NCI-H2107 (cell line): ENCODE measurements at places on chromosomes 11 and 22.

- no peak for DNase-seq
Measured at GRCh38 chr11:93603225-93604007, 58.1 kb upstream of the CEP295 start.

DNA sequence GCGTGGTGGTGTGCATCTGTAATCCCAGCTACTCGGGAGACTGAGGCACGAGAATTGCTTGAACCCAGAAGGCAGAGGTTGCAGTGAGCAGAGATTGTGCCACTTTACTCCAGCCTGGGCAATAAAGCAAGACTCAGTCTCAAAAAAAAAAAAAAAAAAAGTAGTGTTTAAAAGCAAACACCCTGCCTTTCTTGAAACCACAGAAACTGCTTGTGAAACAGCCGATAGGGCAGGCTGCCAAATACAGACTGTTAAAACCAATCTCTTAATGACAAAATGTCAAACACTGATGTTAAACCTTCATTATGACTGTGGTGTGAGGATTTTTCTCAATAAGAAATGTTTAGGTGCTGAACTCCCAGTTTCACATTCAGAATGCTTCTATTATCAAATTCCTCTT lies 27.3 kb downstream of the MARK2 start:
- DNase-seq: peak; percentile 38

DNA sequence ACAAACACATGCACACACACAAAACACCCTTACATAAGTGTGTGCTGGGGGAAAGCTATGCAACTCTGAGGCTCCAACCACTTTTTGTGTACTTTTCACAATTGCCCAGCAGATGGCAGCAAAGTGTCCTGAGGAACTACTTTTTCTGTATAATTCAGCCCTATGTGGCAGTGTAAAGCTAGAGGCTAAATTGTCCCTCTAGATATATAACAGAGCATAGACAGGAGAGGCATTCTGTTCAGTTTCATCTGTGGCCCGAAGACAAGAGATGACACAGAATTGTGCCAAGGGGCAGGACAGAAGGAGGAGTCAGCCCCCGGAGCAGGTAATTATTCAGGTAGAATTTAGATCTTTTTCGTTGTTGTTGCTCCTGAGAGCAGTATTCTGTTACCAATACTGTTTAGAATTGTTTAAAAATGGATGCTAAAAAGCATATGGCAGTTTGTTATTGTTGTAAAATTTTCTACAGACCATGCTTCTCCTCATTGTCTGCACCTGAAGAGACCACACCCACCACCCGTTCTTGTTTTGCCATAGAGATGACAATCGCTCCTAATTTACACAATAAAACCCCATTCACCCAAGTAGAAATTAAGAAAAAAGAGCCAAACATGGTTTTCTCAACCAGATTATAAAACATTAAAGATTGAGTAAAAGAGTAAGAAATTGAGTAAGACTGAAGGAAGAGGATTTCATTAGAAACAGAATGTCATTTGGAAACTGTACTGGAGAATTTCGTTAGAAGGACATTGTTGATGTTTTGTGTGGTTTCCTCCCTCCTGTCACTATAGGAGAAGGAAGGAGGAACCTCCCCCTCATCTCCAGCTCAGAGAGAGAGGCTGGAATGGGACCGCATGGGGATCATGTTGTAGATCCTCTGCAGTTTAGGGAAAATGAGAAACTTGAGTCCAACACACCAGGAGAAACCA lies 14.5 kb upstream of the MS4A7 start:
- peak; percentile 38 for DNase-seq

DNA sequence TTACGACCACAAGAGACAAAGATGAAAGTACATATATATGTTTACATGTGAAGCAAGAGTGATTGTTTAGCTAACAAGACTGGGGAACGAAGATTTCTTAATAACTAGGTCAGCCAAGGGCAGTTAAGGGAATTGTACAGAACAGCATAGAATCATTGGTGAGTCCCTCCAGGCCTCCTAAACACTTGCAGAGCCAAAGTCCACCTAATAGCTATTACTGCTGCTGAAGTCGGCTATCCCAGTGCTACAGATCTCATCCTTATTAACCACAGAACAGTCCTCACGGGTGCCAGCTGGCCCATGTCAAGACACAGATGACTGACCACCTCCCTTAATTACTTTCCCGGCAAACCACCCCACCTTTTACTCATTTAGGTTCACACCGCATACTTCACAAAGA lies 68.5 kb upstream of the OPCML start:
- no peak for DNase-seq

GRCh38 chr11:133681901-133682300 lies 149.6 kb upstream of the OPCML start:
- no peak for DNase-seq

DNA sequence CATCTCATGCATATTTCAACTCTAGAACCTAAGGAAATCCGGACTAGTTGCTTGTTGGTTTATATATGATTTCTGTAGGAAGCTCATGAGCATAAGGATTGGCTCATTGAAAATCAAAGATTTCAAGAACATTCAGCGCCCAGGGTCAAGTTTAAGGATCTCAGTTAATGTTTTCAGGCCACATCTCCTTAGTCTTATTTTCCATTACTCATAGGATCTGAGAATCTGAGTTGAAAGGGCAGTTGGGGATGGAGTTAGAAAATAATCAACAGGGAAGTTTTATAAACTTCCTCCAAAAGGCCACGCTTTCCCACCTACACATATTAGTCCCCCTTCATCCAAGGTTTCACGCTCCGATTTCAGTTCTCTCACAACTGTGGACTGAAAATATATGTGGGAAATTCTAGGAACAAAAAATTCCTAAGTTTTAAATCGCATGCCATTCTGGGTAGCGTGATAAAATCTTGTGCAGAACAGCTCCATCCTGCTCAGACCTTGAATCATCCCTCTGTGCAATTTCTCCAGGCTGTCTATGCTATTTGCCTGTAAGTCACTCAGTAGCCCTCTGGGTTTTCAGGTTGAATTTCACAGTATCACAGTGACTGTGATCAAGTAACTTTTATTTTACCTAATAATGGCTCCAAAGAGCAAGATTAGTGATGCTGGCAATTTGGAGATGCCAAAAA lies 160.2 kb downstream of the KIRREL3 start:
- DNase-seq: no peak
